Spleen (tissue), 13 donors: ENCODE measurements at places on chromosomes 3 and 15.

GRCh38 chr3:83683937-83684598 is 1274.7 kb upstream of the CADM2 start:
- H3K4me3 ChIP-seq, result no peak overlapping the region
- no peak overlapping the region for H3K27ac ChIP-seq
- H3K36me3 ChIP-seq, result no peaks in the 10 kb centered on the region
- no peaks in the 10 kb centered on the region for H3K4me1 ChIP-seq
- no peaks in the 10 kb centered on the region for H3K27me3 ChIP-seq

- H3K36me3 ChIP-seq, result peaks cover 7% of the 10 kb centered on the region
- DNase-seq, result no peak
- peak overlapping the region; percentile 48 for H3K27ac ChIP-seq
- peaks cover 56% of the 10 kb centered on the region for H3K4me1 ChIP-seq
- no peaks in the 10 kb centered on the region for H3K27me3 ChIP-seq
These were observed 64.6 kb downstream of the MYO5A start for GRCh38 chr15:52464040-52464439.

DNA sequence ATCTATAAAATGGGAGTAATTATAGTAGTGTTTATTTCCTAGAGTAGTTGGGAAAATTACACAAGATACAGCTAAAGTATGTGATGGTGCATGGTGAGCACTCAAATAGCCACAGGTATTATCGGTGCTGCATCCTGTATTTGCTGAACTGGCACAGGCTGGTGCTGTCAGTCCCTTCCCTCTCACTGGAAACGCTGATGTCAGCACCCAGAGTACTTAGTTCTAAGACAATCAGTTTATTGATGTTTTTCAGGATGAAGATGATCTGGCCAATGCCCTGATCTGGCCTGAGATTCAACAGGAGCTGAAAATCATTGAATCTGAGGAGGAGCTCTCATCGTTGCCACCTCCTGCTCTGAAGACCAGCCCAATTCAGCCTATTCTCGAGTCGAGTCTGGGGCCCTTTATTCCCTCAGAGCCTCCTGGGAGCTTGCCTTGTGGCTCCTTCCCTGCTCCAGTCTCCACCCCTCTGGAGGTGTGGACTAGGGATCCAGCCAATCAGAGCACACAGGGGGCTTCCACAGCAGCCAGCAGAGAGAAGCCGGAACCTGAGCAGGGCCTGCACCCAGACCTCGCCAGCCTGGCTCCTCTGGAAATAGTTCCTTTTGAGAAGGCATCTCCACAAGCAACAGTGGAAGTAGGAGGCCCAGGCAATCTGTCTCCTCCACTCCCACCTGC is 49.7 kb downstream of the TMEM39A start:
- H3K27ac ChIP-seq, result no peak overlapping the region
- no peak overlapping the region for H3K4me3 ChIP-seq
- H3K27me3 ChIP-seq, result no peaks in the 10 kb centered on the region
- no peaks in the 10 kb centered on the region for H3K4me1 ChIP-seq

- H3K36me3 ChIP-seq, result no peaks in the 10 kb centered on the region
- H3K4me3 ChIP-seq, result no peak overlapping the region
- peaks cover 4% of the 10 kb centered on the region for H3K4me1 ChIP-seq
- no peak overlapping the region for H3K27ac ChIP-seq
- no peak for DNase-seq
These were observed 7.1 kb downstream of the SLC25A20 start for GRCh38 chr3:48891606-48892005.

- no peaks in the 10 kb centered on the region for H3K27me3 ChIP-seq
- no peak overlapping the region for H3K27ac ChIP-seq
- no peaks in the 10 kb centered on the region for H3K36me3 ChIP-seq
- no peak overlapping the region for H3K4me3 ChIP-seq
- DNase-seq, result no peak
These were observed 116.3 kb downstream of the AKAP13 start for GRCh38 chr15:85496551-85497171.

DNA sequence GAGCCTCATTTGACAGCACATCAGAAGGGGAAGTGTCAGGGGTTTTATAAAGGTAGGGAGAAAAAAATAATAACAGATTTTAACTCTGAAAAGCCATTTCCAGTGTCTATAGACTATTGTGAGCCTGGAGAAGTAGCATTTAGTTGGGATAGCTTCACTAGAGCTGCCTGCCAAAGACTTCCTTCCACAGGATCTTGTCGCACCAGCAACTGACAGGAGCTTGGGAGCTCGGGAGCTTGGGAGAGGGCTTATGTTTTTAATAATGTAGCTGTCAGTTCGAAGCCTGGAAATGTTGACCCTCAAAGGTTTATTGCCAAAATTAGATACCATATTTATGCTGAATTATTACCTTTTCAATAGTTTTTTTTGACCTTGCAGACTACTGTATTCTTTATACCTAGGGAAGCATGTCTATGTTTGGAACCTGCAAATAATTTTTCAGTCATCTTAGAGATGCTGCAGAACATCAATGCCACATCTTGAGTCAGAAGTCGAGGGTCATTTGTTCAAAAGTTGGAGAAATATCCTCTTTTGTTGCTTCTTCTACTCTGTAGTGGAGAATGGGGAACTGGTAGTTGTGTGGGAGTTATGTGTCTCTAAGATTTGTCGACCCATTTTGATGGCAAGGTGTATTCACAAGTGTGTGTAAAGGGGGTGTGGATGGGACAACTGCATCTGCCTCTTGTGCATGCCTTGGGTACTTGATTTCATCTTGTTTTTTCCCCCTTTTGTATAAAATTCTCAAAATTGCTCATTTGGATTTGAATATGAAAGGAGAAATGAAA is 41.7 kb downstream of the ARPP21 start:
- DNase-seq, result no peak
- H3K4me1 ChIP-seq, result no peaks in the 10 kb centered on the region
- H3K4me3 ChIP-seq, result no peak overlapping the region
- no peak overlapping the region for H3K27ac ChIP-seq
- no peaks in the 10 kb centered on the region for H3K27me3 ChIP-seq
- no peaks in the 10 kb centered on the region for H3K36me3 ChIP-seq

GRCh38 chr3:50177346-50177745 is 14.1 kb upstream of the GNAT1 start:
- DNase-seq, result no peak
- H3K36me3 ChIP-seq, result no peaks in the 10 kb centered on the region
- peaks cover 54% of the 10 kb centered on the region for H3K4me1 ChIP-seq
- H3K4me3 ChIP-seq, result no peak overlapping the region
- no peaks in the 10 kb centered on the region for H3K27me3 ChIP-seq
- H3K27ac ChIP-seq, result peak overlapping the region; percentile 19

GRCh38 chr3:188153437-188154013 is 432 bp upstream of the LPP start:
- peaks cover 35% of the 10 kb centered on the region for H3K4me1 ChIP-seq
- no peaks in the 10 kb centered on the region for H3K36me3 ChIP-seq
- H3K27me3 ChIP-seq, result no peaks in the 10 kb centered on the region

GRCh38 chr3:78178209-78178608 is 1138.3 kb downstream of the ROBO2 start:
- no peaks in the 10 kb centered on the region for H3K4me1 ChIP-seq
- H3K36me3 ChIP-seq, result no peaks in the 10 kb centered on the region
- no peaks in the 10 kb centered on the region for H3K27me3 ChIP-seq
- H3K27ac ChIP-seq, result no peak overlapping the region
- no peak for DNase-seq

DNA sequence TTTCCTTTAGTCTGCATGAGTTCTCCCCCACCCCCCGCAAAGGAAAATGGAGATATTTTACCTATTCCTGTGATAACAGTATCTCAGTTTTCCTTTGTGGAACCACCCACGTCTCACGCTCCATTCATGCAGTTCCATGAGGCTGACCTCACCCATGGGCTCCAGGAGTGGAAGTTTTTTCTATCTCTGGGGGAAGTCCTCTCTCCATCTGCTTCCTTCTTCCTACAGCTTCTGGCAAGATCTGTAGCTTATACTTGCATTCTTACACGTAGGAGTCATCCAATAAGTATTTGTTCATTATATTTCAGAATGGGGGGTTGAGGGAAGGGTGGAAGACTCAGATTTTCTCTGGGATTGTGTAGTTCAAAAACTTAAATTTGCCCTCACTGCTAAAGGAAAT is 5.8 kb upstream of the GLCE start:
- H3K4me3 ChIP-seq, result no peak overlapping the region
- DNase-seq, result no peak
- H3K36me3 ChIP-seq, result no peaks in the 10 kb centered on the region
- H3K27me3 ChIP-seq, result no peaks in the 10 kb centered on the region
- no peak overlapping the region for H3K27ac ChIP-seq

- no peak for DNase-seq
- H3K36me3 ChIP-seq, result no peaks in the 10 kb centered on the region
These were observed 200.7 kb downstream of the KCNH8 start for GRCh38 chr3:19348941-19349564.
